Lower leg skin (tissue), 4 donors: ENCODE measurements at places on chromosomes 11 and 22.

- DNase-seq: peak; percentile 5
Observed at GRCh38 chr11:45646275-45646927, 19.0 kb downstream of the CHST1 start.

DNA sequence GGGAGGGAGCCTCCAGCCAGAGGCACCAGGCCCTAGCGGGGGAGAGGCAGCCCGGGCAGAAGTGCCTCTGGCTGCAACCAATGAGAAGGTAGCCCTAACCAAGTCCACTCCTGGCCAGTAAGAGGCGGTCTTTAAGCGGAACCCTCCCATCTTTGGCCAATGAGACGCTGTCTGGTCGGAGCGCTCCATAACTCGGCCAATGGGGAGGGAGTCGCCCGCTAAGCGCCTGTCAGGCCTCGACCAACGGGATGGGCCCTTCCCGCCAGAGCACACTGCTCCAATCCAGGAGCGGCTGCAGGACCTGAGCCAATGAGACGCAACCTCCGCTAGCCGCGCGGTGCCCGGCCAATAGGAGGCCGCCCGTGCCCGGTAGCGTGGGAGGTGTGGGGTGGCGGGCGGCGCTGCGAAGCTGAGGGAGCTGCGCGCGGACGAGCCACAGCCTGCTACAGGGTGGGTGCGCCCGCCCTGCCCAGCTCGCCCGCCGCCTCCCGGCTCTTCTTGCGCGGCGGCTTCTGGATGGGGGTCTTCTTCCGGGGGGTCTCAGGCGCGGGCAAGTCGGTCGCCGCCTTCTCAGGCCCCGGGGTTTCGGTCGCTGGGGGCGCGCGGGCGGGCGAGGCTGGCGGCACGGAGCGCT, 12.6 kb downstream of the SCARF2 start:
- no peak for DNase-seq

DNA sequence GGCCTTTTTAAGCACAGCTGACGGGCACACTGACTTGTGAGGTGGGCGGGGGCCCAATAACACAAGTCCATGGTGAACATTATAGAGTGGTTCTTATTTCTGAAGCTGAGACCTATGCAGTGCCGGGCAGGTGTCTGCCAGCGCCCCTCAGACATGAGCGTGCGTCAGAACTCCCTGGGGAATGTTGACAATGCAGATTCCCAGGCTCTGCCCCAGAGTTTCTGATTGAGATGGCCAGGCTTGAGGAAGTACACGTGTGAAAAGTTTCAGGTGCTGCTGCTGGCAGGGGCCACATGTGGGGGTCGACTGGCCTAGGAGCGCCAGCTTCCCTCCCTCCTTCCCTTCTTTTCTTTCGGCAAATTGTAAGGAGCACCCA, 46.2 kb downstream of the TPCN2 start:
- no peak for DNase-seq

- no peak for DNase-seq
Observed at GRCh38 chr11:134138376-134138775, 69.5 kb downstream of the JAM3 start.

- no peak for DNase-seq
Observed at GRCh38 chr11:65102142-65103095, 6.4 kb downstream of the VPS51 start.

GRCh38 chr11:112584672-112585071, 324.0 kb upstream of the PLET1 start:
- DNase-seq: no peak

GRCh38 chr22:49887702-49888101, 30.5 kb downstream of the ALG12 start:
- no peak for DNase-seq

DNA sequence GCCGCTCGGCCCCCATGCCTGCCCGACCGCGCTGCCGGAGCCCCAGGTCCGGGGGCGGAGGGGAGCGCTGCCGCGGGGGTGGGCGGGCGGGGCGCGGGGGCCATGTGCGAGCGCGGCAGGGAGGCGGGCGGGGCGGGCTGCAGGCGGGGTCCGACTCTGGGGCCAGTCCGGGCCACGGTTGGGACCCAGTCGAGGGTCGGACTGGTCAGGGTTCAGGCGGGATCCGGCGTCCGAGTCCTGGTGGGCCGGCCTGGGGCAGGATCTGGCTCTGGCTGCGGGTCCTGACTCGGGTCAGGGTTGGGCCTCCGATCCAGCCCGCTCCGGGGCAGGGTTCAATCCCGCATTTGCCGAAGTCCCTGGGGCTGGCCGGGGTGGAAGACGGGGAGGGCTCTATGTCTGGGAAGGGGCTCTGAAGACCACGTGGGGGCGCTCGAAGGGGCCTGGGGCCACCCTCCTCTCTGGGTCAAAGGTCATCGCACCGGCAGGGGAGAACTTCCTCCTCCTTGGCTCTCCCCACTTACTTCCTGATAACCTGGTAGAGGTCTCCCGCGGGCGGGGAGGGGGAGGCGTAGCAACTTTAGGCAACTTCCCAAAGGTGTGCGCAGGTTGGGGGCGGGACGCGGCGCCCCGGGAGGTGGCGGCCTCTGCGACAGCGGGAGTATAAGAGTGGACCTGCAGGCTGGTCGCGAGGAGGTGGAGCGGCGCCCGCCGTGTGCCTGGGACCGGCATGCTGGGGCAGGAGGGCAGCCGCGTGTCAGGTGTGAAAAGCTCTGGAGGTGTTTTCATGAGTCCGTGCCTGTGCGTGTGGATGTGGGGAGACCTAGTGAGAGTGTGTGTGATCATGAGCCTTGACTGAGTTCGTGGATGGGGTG, 603 bp downstream of the ESRRA start:
- DNase-seq: peak; percentile 94

GRCh38 chr11:120013325-120014250, 124.3 kb downstream of the TRIM29 start:
- DNase-seq: no peak

GRCh38 chr11:113956986-113957385, 17.9 kb upstream of the HTR3A start:
- DNase-seq: no peak

DNA sequence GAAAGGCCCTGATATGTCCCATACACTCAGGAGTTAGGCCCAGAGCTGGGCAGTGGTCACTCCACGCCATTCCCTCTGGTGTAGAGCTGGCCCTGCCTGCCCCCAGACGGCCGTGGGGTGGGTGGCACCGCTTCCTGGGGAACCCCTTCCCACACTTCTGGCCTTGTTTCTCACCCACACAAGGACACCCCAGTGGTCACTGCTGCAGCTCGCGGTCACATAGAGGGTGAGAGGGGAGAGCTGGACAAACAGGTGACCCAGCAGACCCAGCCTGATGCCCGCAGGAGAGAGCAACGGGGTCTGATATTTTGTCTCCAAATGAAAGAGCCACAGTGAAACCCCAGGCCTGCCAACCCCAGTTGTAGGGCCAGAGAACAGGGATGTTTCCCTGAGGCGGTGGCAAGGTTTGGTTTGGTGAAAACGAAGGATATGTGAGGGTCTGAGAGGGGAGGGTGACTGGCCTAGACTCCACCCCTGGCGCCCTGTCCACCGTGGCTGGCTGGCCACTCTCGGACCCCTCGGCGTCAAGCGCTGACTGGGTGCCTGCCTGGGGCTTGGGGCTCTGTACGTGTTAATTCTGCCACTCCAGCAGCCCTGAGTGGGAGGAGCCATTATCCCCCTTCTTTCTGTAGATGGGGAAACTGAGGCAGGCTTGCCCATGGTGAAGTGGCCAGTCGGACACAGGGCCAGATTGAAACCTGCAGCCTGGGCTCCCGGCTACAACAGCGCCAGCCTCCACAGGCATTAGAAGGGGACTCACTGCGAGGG, 71.0 kb upstream of the PPARA start:
- DNase-seq: peak; percentile 86

GRCh38 chr11:104653407-104653806, 244.9 kb downstream of the CASP12 start:
- DNase-seq: no peak

- DNase-seq: peak; percentile 86
Observed at GRCh38 chr22:38755155-38755910, 465 bp downstream of the SUN2 start.

DNA sequence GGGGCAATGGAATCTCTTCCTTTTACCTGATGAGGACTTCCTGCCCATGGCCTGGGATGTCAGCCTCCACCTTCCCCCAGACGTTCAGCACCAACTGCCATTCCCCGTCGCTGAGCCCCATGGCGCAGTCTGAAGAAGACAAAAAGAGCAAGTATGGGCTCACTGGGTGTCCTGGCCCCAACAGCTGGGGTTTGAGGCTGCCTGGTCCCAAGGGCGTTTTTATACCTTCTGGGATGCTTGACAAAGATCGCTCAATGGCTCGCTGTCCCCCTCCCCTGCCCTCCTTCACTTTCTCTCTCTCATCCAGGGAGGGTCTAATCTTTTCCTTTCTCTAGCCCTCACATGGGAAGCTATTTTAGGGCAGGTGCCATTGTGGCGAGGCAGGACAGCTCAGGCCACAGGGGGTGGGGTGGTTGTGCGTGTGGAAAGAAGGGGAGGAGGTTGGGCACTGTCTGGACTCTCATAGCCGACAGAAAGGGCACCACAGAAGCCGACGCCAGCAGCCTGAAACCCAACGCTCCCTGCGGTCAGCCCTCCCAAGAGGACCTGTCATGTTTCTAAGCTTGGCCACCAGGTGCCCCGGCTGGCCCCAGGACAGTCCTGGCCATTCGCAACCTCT, at the start of gene MB:
Gene MB, minus strand, starts transcription at position 193 of the 619 bp plus-strand sequence. Its CDS starts 72 bp downstream, at position 121.
- no peak for DNase-seq

DNA sequence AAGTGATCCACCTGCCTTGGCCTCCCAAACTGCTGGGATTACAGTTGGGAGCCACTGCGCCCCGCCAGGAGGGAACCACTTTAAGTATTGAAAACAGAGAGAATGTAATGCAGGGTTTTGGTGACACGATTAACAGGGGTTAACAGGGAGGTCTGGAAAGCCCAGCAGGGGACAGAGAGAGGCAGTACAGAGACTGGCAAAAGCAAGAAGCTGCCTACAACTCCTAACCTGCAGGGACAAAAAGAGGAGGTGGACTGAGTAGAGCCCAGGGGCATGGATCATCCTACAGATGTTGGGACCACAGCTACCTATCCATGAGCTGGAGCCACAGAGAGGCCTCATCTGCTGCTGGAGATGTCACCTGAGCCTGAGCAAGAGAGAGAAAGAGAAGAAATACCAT, 1.7 kb upstream of the SPINDOC start:
- DNase-seq: no peak

DNA sequence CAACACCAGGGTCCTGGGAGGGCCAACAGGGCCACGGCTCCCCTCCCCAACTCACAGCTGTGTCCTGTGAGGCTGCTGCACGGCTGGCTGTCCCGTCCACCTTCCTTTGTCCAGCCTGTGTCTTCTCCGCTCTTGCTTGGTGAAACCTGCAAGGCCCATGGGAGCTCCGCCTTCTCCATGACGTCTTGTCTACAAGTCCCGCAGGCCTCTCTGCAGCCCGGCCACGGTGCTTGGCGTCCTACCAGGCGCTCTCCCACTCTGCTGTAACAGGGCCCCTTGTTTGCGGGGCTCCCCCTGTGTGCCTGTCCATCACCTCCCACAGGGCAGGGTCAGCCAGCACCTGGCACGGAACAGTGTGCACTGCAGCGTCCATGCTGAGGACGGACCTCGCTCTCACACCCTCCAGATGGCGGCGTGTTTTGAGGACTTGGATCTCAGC, 866.8 kb downstream of the TBC1D22A start:
- peak; percentile 10 for DNase-seq

- DNase-seq: no peak
Observed at GRCh38 chr11:118998822-118999221, 884 bp downstream of the CENATAC start.

- no peak for DNase-seq
Observed at GRCh38 chr11:73859671-73860070, 17.0 kb downstream of the COA4 start.

GRCh38 chr11:132200353-132200936, 830.0 kb downstream of the NTM start:
- DNase-seq: no peak

- no peak for DNase-seq
Observed at GRCh38 chr22:19691721-19692341, 22.5 kb upstream of the SEPTIN5 start.

GRCh38 chr11:120244476-120245365, 4.8 kb downstream of the POU2F3 start:
- DNase-seq: no peak

DNA sequence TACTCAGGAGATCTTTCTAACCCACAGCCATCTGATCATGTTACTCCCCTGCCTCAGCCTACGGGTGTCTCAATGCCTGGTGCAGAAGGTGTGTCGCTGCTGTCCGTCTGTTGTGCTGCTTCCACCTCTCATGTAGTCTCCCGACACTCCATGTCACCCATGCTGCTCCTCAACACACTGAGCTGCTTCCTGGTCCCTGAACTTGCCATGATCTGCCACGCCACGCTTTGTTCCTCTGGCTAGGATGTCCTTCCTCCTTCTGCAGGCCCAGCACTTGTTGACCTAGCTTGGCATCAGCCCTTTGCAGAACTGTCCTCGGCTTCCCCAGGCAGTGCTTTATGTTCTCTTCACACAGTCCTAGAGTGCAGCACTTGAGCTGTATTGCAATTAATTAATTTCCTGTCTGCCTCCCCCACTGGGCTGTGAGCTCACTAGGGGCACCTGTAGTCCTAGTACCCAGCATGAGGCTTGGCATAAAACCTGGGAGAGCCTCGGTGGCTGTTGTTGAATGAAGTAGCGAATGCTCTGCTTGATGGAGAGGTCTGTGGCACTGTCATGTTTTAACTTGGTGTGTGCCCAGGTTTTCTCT, 9.5 kb downstream of the GTPBP1 start:
- no peak for DNase-seq

DNA sequence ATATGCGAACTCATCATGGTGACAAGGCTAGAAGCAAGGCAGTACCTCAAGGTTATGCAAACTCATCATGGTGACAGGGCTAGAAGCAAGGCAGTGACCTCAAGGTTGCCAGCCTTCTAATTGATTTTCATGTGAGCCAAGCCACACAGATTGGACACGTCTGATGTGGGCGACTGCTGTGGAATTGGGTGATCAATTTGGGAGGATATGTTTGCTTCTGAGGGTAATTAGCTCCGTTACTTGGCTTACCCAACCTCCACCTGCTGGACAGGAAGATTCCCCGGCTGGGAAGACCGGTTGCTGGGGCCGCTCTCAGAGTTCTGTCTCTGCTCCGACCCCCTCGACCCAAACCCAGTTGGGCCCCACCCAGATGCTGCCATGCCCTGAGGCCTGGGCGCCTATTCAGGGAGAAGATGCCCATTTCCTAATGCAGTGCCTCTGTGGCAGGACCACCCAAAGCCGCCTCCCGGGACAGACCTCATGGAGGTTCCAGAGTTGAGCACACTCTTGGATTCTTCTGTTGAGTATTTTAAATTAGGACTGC, 69.9 kb upstream of the SHANK2 start:
- DNase-seq: peak; percentile 78

- DNase-seq: no peak
Observed at GRCh38 chr22:23225337-23225723, 45.0 kb downstream of the BCR start.

- DNase-seq: no peak
Observed at GRCh38 chr11:64687643-64688533, 35.1 kb downstream of the NRXN2 start.

GRCh38 chr11:131206671-131207070, 163.7 kb upstream of the NTM start:
- DNase-seq: no peak
